ENCODE measurements at places on chromosomes 7 and 10. TPM values are rescaled to one million over a fixed set of nuclear protein-coding genes. Genes with fewer than 3 reads are reported as not detected.

DNA sequence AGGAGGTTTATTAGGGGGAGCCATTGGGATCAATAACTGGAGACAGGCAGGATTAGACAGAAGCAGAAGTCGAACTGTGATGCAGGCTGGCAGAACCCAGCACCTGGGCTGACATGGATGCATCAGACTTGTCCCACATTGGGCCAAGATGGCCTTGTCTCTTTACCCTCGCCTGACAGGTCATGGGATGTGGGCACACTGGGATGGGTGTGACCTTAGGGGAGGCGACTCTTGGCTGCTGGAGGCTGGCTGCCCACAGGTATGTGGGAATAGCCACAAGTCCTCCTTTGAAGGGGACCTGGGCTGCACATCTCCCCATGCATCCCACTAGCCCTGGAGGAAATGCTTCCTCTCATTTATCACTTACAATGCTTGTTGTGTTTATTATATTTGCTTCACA lies 17.3 kb downstream of the NFE2L3 start:
- DNase-seq: no peak

Gene SPDYE16
- total RNA-seq: 0.09 TPM

Gene MEOX2
- total RNA-seq: 13.0 TPM

- peak; percentile 90 for DNase-seq
Observed at GRCh38 chr7:43872406-43873110, 3.2 kb upstream of the MRPS24 start.

GRCh38 chr7:32275216-32276009 lies 205.2 kb upstream of the PDE1C start:
- no peak for DNase-seq

GRCh38 chr7:94050046-94050445 lies 45.9 kb upstream of the BET1 start:
- DNase-seq: no peak

- DNase-seq: no peak
Observed at GRCh38 chr10:83469728-83470331, 669.5 kb upstream of the GHITM start.

Gene TMEM176A
- total RNA-seq: not detected

GRCh38 chr7:129055294-129055816 lies 444 bp upstream of the TNPO3 start:
- no peak for DNase-seq

Gene LIPJ
- 0.09 TPM for total RNA-seq

- no peak for DNase-seq
Observed at GRCh38 chr10:116892907-116893685, 43.8 kb downstream of the ENO4 start.

DNA sequence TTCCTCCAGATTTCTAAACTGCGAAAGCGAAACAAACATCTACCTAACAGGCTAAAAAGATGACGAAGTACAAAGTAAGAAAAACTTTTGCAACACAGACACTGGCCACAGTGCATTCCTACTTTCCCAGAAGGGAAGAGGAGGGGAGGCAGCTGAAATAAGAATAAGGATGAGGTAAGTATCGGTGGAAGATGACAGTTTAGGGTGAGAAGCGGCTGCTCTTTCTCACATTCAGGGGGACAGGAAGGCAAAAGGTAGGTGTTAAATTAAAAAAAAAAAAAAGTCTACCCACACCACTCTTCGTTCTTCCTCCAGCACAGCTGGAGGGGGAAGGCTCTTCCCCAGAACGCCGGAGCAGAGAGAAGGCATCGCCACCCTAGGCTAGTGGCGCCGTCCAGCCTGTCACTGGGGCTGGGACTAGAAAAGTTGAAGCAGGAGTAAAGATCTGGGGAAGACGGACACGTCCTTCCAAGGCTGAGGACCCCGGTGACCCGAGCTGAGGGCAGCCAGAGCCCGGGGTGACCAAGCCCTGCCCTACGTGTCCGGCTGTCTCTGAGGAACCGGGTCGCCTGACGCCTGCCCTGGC lies 846 bp downstream of the DNAJC1 start:
- DNase-seq: peak; percentile 77

GRCh38 chr10:74189999-74190421 lies 39.0 kb downstream of the ADK start:
- DNase-seq: peak; percentile 90

Gene DIP2C
- total RNA-seq: 16.1 TPM

GRCh38 chr7:3232228-3232627 lies 68.8 kb upstream of the SDK1 start:
- peak; percentile 91 for DNase-seq

DNA sequence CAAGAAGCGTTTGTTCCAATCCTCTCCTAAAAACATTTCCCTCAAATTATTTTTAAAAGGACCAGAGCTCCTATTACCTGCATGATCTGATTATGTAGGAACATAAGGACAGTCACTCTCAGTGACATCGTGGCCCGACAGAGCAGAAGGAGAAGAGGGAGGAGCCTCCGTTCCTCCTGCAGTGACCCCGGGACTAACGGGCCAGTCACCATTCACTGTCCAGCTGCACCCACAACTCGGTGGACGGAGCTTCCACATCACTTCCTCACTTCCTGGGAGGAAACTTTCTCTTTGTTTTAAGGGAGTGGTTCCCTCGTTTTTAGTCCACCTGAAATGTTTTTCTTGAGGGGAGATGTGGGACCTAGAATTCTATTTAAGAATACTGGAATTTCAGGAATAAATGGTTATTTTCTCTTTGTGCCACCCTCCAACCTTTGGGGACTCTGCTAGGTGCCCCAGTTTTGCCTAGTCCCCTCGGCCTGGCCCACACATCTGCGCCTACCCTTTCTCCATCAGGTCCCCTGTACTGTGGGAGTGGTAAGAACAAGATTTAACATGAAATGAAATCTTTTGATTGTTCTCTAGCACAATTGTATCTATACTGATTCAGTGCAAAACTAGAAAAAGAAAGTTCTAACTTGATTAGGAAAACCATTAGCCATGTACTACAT lies 173.5 kb upstream of the RNF32 start:
- DNase-seq: no peak

GRCh38 chr7:76089865-76090475 lies 42.1 kb downstream of the MDH2 start:
- DNase-seq: no peak

DNA sequence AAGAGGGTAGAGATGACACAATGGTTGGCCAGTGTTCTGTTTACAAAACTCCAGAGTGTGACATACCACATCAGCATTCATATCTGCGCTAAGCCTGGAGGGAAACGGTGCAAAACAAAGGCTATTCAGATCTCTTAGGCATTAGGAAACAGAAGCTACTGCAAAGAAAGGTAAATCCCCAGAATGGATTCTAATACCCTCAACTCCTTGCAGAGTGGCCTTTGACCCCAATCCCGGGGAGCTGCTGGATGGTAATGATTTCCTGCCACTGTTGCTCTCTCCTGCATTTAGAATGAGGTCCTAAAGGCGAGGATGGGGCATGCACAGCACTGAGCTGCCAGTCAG lies 65.2 kb downstream of the AOAH start:
- DNase-seq: peak; percentile 74

- peak; percentile 5 for DNase-seq
Observed at GRCh38 chr10:92242910-92243671, 47.8 kb downstream of the CPEB3 start.

DNA sequence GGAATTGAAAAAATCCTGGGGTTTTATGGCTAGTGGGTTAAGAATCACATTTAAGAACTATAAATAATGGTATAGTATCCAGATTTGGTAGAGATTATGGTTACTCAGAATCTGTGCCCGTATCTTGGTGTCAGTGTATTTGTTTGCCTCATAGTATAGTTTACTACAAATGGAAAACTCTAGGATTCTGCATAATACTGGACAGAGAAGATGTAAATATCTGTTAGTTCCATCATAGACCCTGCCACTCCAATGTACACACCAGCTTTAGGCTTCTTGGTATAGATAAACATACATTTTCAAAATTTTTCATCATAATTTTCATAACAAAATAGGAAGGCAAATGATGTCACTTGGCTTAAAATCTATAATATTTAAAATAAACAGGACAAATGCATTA lies 108.1 kb downstream of the CFTR start:
- no peak for DNase-seq

GRCh38 chr7:106865130-106866041 lies at the start of gene PIK3CG:
TSS of gene PIK3CG (plus strand) at chr7:106865282. CDS start at chr7:106867562, 2,280 bp downstream.
- no peak for DNase-seq

DNA sequence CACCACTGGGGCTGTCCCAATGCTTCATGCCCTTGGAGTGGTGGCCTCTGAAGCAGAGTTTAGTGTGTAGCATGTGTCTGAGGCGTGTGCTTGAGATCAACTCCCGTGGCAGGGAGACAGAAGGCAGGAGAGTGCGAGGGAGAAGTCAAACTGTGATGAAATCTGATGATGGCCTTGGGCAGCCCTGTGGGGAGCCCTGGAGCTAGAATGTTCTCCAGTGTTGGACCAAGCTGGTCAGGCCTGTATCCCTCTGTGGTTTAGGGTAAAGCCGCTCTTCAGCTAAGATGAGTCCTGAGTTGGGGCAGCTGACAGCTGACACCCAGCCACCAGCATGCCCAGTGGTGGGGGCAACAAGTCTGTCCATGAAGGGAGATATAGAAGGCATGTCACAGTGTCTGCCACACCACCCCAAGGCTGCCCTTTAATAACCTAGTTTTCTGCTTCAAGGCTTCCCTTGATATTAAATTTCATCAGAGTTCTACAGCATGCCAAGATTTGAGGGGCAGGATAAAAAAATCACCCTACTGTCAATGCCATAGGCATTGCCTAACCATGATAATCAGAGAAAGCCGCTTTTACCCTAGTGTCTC lies 170.5 kb upstream of the SVIL start:
- DNase-seq: no peak

- DNase-seq: no peak
Observed at GRCh38 chr7:43653466-43653865, 70.6 kb downstream of the STK17A start.

DNA sequence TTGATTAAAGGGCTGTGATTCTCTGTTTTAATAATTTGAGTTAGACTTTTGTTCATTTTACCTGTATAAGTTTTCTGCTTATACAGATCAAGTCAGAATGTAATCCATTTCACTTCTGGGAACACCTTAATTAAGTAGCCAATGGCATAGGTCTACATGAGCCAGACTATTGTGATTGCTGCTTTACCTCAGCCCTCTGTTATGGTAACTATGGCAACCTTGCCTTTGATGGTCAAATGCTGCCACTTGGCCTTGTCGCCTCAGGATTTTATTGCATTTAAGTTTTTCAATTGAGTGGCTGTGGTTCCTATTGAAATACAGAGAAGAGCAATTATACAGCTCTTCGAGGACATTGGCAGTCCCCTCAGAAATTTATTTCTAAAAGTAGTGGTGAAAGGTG lies 64.3 kb upstream of the TMEM106B start:
- DNase-seq: no peak

DNA sequence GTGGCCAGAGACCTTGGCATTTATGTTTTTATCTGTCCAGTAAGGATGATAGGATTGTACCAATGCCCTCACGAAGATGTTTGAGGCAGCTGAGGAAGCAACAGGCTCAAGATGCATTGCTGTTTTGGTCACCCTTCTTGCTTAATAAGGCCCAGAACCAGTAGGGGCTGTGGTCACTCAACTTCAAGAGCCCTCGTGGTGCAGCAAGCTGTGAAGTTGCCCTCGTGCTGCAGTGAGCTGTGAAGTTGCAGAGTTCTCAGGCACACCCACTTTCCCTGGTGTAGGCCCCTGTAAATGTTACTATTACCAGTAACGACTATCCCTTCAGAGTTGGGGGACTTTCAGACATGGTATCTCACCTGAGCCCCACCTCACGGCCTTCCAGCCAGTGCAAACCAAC lies 207.6 kb upstream of the LYZL1 start:
- DNase-seq: no peak

Gene HOXA10
- 0.08 TPM for total RNA-seq
